NCI-H524 treated with DMSO at 0.1 percent for 48 hours (cell line): ENCODE measurements at places on chromosomes 11 and 22.

DNA sequence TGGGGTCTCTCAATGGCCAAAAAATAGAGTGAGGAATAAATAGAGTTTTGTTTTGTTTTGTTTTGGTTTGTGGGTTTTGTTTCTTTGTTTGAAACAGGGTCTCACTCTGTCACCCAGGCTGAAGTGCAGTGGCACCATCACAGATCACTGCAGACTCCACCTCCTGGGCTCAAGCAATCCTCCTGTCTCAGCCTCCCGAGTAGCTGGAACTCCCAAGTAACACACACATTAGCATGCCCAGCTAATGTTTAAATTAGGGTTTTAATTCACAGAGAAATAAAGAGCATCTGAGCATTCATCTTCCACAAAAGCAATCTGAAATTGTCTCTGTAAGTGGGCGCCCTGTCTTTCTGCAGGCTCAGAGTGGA, 9.2 kb upstream of the IFITM3 start:
- no peak for DNase-seq

DNA sequence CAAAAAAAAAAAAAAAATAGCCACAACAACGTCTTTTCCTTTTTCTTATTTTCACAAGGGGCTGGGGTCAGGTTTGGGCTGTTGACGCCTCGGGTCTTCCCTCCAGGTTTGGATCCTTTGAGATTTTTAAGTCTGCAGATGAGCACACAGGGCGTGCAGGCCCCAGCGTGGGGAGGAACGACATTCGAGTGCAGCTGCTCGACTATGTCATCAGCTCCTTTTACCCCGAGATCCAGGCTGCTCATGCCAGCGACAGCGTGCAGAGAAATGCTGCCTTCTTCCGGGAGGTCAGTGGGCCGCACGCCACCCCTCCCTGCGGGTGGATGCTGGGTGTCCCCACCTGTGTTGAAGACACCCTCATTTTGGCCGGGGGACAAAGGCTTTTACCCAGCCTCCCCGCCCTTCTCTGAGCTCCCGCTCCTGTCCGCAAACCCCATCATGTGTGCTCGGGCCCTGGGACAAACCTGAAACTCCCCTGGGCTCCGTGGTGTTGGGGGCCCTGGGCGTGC, 7.7 kb downstream of the SELENOO start:
- no peak for DNase-seq

DNA sequence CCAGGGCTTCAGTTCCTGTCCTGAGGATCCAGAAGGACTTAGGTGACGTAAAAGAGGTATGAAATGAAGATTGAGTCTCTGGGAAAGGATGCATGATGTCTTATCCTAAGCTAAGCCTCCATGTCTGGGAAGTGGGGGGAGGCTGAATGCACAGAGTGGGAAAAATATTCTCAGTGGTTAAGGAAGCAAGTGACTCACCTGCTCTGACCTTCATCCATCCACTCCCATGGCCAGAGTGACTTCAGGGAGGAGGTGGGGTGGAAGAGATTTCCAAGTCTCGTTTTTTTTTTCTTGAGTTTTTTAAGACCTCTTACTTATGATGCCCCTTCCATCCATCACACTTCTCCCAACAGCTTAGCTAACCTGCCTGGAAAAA, 32.5 kb upstream of the POLD3 start:
- DNase-seq: no peak

DNA sequence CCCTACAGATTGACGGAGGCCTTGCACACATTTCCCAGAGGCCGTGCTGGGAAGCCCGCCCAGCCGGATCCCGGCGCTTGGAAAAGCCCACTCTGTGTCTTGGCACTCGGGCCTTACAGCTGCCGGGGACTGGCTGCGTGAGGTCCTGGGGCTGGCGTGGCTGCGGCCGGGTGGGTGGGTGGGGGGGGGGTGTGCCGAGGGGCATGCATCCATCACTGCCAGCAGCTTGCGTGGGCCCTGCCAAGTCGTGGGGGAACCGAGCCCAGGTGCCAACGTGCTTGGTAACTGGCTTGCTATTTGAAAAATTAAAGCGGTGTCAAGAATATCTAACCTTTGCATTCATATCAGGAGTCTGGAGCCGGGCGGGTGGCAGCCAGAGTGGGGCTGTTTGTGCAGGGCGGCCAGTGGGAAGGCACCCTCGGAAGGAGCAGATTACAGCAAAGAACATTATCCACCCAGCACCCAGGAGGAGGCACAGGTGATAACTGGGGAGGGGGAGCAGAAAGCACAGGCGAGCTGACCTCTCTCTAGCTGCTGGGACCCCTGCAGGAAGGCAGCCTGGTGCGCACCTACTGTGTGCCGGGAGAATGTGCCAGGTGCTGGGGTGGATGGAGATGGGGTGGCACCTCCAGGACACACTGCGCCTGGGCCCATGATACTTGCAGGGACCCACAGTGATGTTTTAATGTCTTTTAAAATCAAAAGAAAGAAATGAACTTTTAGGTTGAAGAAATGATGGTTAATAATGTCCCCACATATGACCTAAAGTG, 28.5 kb upstream of the SMIM38 start:
- no peak for DNase-seq

- no peak for DNase-seq
Observed at GRCh38 chr11:22851477-22851876, 8.8 kb downstream of the CCDC179 start.

DNA sequence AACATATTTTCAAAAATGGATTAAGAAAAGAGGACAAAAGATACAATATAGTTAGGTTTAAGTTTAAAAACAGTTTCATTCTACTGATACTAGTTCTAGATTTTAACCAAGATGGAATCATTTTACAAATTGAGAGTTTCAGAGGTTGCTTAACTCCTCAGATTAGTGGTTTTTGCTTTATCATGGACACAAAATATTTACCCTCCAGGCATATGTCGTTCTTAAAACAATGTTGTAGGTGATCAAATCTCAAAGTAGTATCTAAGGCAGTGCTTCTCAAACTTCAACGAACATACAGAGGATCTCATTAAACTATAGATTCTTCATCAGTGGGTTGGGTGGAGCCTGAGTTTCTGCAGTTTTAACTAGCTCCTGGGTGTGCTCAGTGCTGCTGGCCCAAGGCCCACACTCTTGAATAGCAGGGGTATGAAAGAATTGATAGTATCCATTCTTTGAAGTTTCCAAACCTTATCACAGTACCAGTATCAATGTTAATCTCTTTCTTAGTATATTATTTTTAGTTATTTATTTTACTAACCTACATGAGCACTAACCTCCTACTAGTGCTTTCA, 48.0 kb downstream of the YAP1 start:
- DNase-seq: no peak

GRCh38 chr11:130588471-130588870, 140.0 kb downstream of the ADAMTS15 start:
- no peak for DNase-seq

GRCh38 chr11:130766650-130767565, 149.4 kb downstream of the SNX19 start:
- DNase-seq: no peak

DNA sequence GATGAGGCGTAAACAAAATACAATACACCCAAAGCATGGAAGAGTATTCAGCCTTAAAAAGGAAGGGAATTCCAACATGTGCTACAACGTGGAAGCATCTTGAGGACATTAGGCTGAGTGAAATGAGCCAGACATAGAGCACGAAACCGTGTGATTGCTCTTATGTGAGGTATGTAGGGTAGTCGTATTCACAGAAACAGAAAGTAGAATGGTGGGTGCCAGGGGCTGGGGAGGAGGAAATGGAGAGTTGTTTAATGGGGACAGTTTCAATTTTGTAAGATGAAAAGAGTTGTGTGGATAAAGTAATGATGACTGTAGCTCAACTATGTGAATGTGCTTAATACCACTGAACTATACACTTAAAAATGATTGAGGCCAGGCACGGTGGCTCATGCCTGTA, 10.2 kb upstream of the KMT5B start:
- no peak for DNase-seq

GRCh38 chr11:112175599-112175952, 264 bp downstream of the BCO2 start:
- no peak for DNase-seq

DNA sequence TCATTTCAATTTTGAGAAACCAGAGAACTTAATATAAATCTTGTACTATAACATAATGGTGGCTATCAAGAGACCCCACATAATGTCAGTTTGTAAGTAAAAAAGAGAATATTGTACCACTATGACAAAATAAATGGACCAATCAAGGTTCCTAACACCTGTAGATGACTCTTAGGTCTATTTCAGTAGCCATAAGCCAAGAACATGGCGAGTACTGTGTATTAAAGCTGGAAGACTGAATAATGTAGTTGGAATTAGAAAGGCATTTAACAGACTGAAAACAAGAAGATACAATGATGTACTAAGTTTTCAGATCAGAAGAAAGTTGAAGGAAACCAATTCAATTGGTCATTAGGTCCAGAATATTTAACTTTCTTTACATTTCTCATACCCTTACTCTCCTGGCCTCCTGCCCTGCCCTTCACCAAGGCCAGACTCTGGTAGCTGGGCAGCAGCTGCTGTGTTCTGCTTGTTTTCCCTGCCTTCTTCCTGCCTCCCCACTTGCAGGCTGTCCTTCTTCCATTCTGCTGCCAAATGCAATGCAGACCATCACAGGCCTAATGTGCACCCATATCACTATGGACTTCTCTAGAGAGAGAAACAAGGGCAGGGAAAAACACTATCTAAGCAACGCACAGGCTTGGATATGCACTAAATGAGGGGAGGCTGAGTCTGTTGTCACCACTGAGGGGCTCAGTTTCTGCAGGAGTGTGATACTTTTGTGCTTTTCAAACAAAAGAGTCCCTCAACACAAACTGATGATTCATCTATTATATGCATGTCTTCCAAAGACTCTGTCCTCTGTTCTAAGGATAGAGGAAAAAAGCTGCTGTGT, 60.1 kb downstream of the RAB30 start:
- DNase-seq: no peak

- no peak for DNase-seq
Observed at GRCh38 chr11:74818283-74818946, 69.8 kb downstream of the RNF169 start.

GRCh38 chr11:90705661-90706060, 482.8 kb upstream of the CHORDC1 start:
- DNase-seq: no peak

DNA sequence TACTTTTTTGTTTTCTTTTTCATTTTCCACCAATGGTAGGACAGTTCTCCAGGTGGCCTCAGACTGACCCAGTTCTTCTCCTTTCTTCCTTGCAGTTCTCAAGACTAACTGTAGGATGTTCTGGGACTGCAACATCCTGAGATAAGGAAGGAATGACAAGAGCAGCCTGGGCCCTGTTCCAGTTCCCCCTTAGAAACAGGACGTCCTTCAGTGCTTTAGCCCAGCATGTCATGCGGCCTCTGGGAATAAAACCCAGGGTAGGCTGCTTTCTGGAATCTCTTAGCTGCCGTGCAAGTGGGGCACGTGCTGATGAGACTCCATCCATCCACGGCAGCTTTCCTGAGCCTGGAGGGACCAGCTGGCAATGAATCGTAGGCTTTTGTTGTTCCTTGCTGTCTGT, 24.0 kb upstream of the CADM1 start:
- DNase-seq: no peak

- no peak for DNase-seq
Observed at GRCh38 chr11:117026593-117027330, 71.5 kb downstream of the SIK3 start.

DNA sequence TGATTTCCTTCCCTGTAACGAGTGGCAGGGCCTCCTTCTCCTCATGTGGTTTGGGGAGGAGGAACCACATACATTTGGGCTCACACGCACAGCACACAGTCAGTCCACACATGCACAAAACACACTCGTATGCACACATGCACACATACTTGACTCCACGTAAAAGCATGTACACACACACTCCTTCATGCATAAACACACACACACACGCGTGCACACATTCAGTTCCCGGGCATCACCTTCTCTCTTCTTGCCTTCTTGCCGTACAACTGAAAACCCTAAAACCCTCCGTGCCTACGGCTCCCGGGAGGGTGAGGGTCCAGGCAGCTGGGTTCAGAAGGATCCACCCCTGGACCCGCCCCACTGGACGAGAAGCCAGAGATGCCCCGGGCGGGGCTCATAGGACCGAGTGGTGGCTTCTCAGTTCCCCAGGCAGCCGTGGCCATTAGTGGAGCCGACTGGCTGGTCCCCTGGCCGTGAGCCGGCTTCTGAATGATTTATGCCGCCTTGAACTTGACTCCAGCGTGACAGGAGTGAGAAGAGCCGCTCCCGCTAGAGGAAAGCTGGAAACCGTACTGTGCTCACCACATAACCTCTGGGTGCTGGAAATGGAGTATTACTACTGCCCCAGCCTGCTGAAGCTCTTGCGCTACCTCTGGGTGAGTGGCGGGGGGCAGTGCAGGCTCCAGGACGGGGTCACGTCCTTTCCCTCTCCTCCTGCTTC, 117.4 kb downstream of the KIAA1671 start:
- DNase-seq: no peak

GRCh38 chr22:46054091-46055073, 77.4 kb upstream of the WNT7B start:
- no peak for DNase-seq

- no peak for DNase-seq
Observed at GRCh38 chr11:13260201-13260962, 17.2 kb upstream of the BMAL1 start.

DNA sequence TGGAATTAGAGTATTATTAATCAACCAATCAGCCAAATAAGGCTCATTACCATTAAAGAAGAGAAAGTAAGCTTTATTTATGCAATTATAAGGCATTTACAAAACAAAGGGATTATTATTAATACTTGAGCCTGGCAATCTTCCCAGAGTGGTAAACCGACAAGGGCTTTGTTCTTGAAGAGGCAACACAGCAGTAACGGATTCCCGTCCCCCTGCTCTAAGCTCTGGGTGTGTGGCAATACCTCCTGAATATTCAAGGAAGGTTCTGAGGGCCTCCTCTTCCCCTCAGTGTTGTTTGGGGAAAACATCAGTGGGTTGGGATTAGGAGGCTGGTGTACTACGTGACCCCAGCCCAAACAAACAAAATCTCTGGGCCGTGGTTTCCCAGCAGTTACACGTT, 176.5 kb downstream of the TENM4 start:
- DNase-seq: peak; percentile 22

DNA sequence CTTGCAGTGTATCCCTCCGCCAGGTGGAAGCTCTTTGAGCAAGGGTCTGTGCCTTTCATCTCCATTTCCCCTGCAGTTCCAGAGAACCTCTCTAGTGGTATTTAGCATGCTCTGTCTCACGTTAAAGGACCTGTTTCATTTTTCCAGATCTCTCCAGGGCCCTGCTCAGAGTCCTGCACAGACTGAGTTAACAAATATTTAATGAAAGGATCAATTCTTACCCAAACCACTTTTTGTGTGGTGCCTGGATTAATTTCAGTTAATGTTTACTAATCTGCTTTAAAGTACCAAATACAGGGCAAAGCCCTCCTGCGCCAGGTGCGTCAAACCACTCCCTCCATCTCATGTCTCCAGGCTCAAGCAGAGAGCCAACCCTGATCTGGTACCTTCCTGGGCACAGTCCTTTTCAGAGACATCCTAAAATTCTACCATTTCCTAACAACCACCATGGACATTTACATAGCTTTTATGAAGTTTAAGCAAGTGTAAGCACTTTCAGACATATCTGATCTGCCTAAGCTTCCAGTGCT, 18.7 kb upstream of the ACER3 start:
- no peak for DNase-seq

- DNase-seq: no peak
Observed at GRCh38 chr11:125345421-125346178, 150.5 kb downstream of the FEZ1 start.
